Foreskin fibroblast (primary cell): ENCODE measurements at places on chromosomes 11 and 22.

- DNase-seq = no peak
Observed at GRCh38 chr11:18392434-18393321, 1.7 kb upstream of the LDHA start.

DNA sequence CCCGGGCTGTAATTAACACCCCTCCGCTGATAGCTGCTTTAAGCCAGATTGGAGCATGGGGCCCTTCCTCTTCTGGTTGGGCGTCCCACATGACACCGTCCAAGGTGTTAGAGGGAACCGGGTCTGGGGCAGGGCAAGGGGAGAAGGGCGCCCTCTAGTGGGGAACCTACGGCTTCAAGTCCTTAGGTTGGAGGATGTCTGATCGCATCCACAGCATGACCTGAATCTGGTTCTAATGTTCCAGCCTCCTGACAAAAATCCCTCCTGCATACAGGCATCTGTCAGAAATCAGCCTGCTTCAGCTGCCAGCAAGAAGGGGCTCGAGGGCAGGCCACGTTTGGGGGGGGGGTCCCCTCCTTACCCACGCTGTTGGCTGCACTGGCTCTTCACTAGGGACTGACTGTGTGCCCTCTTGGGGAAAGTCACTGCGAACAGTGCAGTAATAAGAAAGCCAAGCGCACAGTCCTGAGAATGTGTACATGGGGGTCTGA is 94.2 kb upstream of the TBCEL start:
- peak; percentile 11 for DNase-seq

GRCh38 chr22:46739094-46739870 is 1.2 kb upstream of the CERK start:
- peak; percentile 58 for DNase-seq

- no peak for DNase-seq
Observed at GRCh38 chr11:132540581-132540980, 991.7 kb downstream of the OPCML start.

DNA sequence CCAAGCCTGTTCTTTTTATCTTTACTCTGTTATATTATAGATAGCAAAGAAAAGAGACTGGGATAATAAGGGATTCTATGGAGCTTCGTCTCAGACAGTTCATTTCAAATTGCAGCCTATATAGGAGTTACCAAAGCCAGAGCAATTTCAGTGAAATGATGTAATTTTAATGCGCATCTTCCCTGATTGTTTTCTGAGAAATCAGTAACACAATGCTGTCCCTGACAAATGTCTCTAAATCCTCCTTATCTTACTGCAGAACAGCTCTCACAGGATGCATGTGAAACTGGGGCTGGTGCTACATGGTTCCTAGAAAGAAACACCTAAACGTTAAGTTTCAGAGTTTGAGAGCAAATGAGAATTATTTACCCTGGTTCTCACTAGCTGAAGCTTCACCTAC is 467.9 kb upstream of the ANO3 start:
- no peak for DNase-seq

DNA sequence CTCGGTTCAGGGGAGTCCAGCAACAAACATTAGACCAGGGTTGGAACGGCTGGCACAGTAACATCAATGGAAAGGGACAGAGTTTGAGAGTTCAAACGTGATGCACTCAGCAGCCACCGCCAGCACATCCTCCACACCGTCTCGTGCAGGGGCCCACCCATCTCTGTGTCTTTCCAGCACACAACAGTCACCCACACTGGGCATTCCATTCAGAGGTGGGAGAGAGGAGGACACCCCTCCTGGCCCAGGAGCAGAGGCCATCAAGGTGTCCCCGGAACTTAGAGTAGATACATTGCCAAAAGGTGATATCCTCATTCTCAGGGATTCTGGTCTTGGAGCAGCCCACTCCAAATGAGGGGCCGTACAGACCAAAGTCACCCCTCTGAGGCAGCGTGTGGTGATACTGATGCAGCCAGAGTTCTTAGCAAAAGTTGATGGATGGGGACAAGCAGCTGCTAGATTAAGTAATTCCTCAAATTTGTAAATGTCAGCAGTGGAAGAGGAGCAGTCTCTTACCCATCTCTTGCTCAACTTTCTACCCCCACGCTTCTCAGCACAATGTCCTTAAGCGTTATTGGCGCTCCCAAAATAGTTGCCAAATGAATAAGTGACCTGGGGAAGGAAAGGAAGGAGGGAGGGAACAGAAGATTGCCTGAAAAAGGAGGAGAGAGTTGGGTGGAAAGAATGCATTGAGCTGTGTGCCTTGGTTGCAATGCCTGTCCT is 5.5 kb downstream of the SNAP29 start:
- DNase-seq = no peak

GRCh38 chr22:48890693-48891554 is 936.7 kb downstream of the BRD1 start:
- DNase-seq = no peak

DNA sequence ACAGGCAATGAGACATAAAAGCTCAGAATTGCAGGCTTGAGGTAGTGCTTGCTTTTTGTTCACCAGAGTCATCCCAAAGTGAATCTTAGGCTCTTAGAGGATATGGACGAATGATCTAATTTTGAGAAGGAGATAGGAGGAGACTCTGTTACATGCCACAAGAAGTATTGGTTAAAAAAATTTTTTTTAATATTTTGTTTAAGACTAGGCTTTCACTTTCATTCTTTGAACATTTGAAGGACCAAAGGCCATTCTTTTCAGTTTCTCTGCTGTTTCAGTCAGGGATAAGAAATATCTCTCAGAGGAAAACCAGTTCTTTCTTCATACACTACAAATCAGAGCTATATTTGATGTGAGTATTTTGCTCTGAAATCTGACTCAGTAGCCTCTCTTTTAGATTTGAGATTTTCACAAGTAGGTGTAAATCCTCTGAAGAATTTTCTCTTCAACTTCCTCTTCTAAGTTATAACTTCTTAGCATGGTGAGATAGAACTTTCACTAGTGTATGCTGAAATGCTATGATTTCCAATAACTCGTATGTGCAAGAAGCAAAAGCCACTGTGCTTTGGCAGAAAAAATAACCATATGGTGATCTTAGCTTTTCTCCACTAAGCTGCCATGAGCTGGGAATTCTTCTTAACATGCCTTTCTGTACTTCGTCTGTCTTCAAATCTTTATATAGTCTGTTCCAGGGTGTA is 24.1 kb upstream of the FAM181B start:
- DNase-seq = no peak

DNA sequence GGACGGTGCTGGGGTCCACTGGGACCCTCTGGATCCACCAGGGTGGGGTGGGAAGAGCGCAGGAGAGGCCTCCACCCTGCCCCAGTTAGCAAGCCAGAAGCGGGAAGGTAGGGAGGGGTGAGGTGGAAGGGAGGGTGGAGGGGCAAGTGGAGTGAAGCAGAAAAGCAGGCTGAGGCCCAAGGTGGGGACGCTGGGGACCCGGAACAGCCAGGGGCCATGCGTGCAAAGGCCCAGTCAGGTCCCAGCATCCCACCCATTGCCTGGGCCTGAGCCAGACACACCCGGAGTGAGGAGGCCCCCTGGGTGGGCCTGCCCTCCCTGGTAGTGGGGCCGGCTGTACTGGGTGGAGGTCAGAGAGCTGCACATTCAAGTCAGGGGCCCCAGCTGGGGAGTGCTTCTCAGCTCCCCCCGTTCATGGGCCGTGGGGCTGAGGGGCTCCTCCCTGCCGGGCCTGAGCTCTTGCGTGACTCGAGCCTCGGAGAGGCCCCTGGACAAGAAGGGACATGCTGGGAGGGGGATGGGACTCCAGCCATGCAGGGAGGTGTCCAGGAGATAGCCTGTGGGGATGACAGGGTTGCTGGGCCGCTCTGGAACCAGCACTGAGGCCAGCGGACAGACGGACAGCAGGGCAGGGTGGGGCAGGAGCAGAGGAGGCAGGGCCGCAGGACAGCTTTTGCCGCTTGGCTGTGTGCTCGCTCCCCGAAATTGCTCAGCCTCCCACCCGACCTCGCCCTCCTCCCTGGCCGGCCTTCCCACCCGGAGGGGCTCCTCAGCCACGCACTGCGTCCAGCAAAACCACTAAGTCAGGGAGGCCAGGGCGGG is 7.7 kb downstream of the TNNT3 start:
- peak; percentile 27 for DNase-seq

DNA sequence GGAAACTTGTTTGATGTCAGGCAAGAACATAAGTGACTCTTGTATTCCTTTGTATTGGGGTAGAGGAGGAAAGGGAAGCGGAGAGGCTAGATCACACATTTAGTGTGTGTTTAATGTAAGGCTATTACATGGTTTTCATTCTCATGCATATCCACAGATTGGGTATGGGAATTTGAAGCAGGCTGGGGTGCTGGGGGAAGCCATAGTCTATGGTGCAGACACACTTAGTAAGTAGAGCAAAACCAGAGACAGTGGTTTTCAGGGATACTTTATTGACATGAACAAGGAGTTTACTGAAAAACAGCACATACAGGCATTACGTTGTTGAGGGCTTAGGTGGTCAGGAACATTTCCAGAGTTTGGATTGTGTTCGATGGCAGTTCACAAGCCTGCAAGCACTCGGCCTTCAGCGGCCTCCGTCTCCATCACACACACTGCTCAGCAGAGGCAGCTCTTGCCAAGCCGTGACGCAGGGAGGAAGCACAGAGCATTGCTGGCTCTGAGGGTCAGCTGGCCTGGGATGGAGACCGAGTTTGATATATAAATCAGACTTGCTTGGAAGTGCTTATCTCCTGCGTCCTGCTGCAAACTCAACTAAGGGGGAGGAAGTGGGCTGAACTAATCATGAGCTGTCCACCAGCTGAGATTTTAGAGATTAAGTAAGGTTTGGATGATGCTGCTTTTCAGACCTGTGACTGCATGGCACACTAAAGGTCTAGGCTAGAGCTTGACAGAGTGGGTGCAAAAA is 25.3 kb downstream of the SCN3B start:
- DNase-seq = peak; percentile 11

GRCh38 chr11:60349990-60350389 is 22.9 kb downstream of the MS4A6E start:
- DNase-seq = no peak

DNA sequence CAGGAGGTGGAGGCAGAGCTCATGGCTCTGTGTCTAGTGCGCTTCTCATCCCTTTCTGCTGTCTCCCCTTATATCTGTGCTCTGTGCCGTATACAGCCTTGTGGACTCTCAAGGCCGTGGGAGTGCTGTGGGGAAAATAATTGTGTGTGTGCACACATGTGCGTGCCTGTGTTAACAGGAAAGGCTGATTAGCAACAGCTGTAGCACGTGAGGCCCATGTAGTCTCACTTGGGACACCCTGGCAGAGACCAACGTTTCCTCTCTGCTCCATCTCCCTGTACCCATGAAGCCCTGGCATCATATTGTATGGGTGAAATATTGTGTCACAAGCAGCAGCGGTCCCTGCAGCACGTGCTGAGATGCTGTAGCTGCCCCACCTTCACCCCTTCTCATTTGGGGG is 109.3 kb downstream of the LRRC32 start:
- DNase-seq = peak; percentile 27

DNA sequence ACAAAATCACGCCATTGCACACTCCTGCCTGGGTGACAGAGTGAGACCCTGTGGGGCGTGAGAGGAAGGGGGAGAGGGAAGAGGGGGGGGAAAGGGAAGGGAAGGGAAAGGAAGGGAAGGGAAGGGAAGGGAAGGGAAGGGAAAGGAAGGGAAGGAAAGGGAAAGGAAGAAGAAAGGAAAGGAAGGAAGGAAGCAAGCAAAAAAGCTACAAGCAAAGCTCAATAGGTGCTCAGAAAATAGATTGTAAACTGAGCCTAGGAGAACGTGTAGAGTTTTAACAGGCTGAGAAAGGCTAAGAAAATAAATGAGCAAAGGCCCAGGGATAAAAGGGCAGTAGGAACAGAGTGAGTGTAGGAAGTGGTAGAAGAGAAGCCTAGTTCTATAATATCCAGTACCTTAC is 30.8 kb upstream of the GDPD4 start:
- no peak for DNase-seq

- peak; percentile 32 for DNase-seq
Observed at GRCh38 chr11:92384802-92385201, 160.2 kb downstream of the FAT3 start.

- DNase-seq = no peak
Observed at GRCh38 chr22:43276321-43276720, 66.9 kb downstream of the SCUBE1 start.

GRCh38 chr11:63763496-63764339 is 4.9 kb downstream of the ZFTA start:
- DNase-seq = no peak

DNA sequence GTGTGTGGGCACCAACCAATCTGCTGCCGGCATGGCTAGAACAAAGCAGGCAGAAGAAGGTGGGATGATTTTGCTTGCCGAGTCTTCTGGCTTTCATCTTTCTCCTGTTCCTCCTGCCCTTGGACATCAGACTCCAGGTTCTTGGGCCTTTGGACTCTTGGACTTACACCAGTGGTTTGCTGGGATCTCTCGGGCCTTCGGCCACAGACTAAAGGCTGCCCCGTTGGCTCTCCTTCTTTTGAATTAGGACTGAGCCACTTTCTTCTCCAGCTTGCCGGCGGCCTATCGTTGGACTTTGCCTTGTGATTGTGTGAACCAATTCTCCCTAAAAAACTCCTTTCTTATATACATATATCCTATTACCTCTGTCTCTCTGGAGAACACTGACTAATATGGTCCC is 128.1 kb upstream of the TEAD1 start:
- DNase-seq = no peak
